ENCODE measurements at places on chromosomes 4 and X.

DNA sequence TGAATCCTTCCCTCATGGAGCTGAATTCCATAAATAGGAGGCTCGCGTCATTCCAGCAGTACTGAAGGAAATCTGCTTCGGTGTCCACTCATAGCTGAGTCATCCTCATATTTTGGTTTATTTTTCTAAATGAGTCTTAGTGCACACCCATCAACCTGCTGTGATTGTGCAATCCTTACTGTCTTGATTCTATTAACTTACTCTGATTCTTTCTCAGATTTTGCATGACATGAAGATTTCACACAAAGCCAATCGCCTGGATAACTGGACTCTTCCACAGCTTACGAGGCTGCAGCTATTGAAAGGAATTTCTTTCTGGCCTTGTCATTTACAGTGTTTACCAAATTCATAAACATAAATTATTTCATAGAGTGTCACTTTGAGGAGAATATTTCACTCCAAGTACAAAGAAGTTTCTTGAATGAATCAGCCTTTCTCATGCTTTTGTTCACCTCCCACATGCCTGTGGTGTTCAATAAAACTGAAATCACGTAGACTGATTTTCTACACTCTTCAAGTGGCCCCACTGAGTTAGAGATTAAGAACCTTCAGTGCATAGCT, 207.6 kb upstream of the SLITRK2 start:
- DNase-seq = no peak

GRCh38 chrX:39645178-39645895, 452.4 kb downstream of the BCOR start:
- no peak for DNase-seq

- no peak for DNase-seq
Observed at GRCh38 chr4:84920617-84921016, 45.9 kb downstream of the WDFY3 start.

- no peak for DNase-seq
Observed at GRCh38 chrX:79081895-79082512, 62.5 kb upstream of the GPR174 start.

DNA sequence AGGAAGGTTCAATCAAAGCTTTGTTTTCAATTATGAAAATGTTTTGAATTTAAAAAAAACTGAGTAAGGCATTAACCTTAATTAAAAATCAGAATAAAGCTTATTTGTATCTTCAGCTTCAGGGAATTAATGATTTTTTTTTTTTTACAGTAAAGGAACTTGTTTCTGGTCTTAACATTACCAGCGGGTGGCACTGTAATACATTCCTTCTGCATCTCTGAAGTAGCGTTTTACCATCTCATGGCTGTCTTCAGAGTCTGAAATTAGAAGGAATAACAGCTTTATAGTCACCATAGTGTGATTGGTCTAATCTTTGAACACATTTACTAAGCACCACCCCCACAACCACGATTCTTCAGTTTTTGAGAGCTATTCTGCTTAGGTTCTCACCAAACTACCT, 102.6 kb downstream of the IL1RAPL2 start:
- no peak for DNase-seq

- no peak for DNase-seq
Observed at GRCh38 chrX:40054793-40055192, 43.0 kb downstream of the BCOR start.

GRCh38 chrX:38664285-38664684, 102.9 kb downstream of the TSPAN7 start:
- DNase-seq = no peak

- no peak for DNase-seq
Observed at GRCh38 chr4:165682611-165683010, 190.4 kb upstream of the TLL1 start.

DNA sequence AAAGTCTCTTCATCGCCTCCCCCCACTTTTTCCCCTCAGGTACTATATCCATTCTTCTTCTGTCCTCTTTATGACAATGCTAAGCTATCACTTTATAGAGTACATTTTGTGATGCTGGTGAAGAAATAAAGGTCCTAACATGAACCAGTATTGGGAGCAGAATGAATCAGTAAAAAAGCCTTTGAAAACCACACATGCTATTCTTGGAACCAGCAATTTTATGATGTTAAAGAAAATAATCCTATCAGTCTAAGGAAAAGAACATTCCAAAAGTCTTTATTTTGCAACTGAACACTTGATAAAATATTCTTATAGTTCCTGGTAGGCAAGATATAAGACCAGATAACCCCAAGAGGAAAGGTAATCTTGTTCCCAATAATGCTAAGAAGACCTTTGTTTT, 107.8 kb upstream of the MCF2 start:
- DNase-seq = no peak

DNA sequence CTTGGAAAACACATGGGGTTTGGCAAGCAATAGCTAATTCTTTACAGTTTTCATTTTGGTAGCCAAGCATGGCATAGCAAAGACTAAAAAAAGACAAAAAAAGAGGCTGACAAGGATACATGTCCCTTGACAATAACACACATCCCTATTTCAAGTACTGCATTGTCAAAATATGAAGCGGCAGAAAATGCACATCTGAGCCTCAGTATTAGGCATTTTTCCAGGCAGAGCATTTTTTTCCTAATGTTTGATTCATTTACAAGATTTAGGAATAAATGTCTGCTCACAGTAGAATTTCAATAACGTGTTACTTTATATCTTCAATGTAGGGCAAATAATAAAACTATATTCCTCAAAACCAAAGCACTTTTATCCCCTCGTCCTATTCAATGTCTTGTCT, 216.3 kb upstream of the PCDH18 start:
- DNase-seq = no peak

- no peak for DNase-seq
Observed at GRCh38 chr4:142567199-142567598, 278.9 kb downstream of the INPP4B start.

GRCh38 chr4:24003926-24004325, 114.1 kb upstream of the PPARGC1A start:
- DNase-seq = no peak

DNA sequence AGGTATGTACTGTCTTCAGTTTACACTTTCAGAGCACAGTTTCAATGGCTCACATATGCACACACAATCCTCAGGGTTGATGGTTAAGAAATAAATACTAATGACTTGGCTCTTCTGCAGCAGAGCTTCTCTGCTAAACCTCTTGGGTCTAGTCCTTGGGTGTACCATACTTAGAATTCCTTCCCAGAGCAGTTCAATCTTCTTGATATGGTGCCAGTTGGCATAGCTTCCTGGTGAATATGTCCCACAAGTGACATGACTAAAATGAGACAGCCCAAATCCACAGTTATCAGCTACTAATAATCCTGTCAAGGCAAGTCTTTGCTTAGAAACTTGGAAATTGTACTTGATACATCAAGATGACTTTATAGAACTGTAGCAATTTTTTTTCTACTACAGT, 654.4 kb downstream of the IQCM start:
- no peak for DNase-seq

- no peak for DNase-seq
Observed at GRCh38 chrX:72713130-72713529, 976 bp downstream of the PHKA1 start.

GRCh38 chrX:10006086-10006485, 38.9 kb downstream of the CLDN34 start:
- no peak for DNase-seq

DNA sequence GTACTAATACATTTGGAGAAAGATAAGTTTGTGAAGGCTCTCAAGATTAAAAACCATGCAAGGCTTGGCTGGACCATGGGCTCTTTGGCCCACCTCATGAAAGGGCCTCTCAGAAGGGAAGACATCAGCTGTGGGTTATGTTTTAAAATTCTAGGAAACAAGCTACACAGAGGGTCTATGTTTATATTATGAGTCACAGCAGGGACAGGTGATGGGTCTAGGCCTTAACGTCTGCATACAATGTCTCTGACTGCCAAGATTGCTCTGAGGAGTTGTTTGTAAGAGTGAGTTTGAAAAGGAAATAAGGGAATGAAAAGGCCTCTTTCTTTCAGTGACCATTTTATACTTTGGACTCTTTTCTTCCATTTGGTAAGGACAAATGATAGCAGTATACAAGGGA, 77.0 kb upstream of the ARMCX2 start:
- no peak for DNase-seq

DNA sequence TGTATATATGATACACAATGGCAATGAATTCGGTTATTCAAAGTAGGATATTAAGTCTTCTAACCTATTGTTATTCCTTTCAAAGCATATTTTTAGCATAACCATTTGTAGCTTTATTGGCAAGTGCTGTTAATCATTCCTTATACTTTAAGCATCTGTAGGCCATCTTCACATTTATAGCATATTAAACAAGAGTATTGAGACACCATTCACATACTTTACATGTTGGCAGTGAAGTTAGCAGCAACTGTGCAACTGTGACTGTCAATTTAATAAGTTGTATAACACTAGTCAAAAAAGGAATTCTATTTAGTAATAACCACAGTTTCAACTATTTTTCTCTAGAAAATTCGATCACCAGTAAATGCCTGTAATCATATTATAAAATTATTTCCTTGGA, 107.3 kb upstream of the MYOZ2 start:
- DNase-seq = no peak

DNA sequence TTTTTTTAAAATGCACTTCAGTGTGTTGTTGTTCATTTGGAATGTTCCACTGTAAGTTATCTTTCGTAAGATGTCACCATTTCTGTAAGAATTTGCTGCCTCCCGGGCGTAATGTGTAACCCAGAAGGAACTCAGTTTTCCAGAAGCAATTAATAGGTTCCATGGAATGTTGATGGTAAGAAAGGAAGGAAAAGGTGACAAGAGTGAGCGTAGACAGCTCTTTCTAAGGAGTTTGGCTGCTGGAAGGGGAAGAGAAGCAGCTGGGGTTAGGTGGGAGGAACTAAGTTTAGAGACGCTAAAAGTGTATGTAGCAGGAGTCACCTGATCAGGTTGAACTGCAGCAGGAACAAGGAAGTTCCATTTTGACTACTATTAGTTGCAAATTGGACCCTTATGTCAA, 35.9 kb downstream of the PNMA5 start:
- no peak for DNase-seq

- no peak for DNase-seq
Observed at GRCh38 chrX:13742397-13743176, 8.0 kb downstream of the OFD1 start.

- no peak for DNase-seq
Observed at GRCh38 chr4:158836828-158837449, 68.1 kb downstream of the FNIP2 start.

DNA sequence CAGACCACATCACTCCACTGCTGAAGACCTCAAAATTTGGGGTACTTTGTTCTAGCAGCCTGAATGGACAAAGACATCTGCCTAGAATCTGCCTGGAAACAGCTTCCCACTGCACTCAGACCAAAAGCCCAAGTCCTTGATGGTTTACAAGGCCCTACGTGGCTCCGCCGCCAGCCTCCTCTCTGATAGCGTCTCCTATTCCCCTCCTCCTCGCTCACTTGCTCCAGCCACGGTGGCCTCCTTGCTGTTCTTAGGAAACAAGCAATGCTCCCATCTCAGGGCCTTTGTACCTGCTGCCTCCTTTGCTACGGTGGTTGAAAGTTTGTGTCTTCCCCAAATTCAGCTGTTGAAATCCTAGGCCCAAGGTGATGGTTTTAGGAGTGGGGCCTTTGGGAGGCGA, 34.7 kb upstream of the SORCS2 start:
- no peak for DNase-seq

DNA sequence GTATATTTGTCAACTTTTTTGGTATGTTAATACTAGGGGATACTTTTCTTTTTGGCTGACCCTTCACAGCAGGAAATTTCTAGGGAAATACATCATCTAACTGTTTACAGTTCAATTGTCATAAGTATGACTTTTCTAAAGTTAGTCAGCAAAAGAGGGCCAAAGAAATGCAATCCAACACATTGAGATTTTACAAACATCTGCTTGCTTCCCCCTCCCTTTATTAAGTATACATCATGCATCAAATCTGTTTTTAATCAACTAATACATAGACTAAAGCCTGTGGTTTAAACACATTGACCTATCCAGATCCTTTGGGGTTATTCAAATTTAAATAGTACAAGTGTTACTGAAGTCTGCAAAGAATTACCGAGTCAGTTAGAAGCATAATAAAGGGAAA, 93.9 kb downstream of the MID1 start:
- no peak for DNase-seq

GRCh38 chr4:70589785-70590184, 2.3 kb upstream of the AMBN start:
- no peak for DNase-seq

- DNase-seq = no peak
Observed at GRCh38 chrX:47384502-47384901, 14.1 kb downstream of the ZNF157 start.

DNA sequence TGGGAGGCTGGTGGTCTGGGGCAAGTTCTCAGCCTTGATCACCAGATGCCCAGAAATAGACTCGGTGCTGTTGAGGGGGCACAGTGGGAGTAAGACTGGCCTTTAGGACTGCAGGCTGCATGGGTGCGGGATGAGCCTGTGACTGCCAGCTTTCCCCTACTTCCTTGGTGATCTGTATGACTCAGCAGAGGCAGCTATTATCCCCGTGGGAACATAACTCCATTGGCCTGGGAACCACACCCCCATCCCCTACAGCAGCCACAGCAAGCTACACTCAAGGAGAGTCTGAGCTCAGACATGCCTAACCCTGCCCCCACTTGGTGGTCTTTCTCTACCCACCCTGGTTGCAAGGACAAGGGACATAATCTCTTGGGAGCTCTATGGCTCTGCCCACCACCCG, 20.6 kb downstream of the CLIC2 start:
- DNase-seq = no peak

GRCh38 chr4:142043509-142043908, 407.1 kb downstream of the IL15 start:
- DNase-seq = no peak

All from hypothalamus (tissue), 51 donors.